ENCODE measurements at places on chromosomes 2 and 18.

DNA sequence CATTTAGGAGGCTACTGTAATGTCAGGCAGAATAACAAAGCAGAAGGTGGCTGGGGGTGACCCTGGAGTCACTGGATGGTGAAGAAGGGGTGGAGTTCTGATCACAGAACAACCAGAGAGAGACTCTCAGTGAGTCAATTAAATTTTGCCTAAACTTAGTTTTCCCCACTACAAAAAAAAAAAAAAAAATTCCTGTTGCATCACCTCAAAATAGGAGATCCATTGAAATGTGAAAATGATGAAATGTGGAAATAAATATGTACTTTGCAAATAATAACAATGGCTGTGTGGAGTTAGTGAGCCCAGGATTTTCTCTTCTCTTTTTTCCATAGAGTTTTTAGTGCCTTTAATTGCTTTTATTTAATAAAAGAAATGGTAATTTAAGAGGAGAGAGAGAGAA, 165.5 kb downstream of the GFPT1 start:
- DNase-seq: no peak

- DNase-seq: no peak
Observed at GRCh38 chr2:82511894-82512293, 1947.2 kb downstream of the SUCLG1 start.

DNA sequence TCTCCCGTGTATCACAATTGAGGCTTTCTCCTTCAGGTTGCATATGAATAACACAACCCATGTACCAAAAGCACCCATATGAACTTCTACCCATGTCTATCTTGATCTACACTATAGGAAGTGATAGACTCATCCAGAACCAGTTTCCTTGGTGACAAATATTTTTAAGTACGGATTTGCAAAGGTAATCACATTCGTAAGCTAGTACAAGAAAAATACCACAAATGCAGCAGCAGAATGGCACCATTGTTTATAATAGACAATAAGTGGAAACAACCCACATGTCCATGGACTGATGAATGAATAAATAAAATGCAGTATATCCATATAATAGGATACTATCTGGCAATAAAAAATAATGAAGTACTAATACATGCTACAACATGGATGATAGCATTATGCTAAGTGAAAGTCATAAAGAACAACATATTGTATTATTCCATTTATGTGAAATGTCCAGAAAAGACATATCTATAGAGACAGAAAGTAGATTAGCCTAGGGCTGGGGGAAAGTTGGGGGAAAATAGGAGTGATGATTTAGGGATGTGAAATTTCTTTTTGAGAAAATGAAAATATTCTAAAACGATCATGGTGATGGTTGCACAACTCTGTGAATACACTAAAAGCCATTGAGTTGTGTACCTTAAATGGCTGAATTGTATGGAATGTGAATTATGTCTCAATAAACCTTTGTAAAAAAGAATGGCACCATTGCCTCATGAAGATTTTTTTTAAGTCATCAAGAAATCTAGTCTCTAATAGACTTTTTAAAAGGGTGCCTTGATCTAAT, 3.4 kb upstream of the CCDC88A start:
- no peak for DNase-seq

DNA sequence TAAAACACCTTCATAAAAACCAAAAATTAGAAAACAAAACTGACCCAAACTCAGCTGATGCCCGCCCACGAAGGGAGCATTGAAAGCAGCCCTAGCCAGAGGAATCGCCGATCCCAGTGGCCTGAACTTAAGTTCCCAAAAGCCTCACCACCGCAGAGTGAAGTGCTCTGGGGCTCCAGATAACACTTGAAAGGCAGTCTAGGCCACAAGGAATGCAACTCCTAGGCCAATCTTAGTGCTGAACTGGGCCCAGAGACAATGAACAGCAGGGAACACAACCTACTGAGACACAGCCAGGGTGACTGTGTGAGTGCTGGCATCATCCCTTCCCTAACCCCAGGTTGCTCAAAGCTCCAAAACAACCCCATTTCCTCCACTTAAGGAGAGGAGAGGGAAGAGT, 59.6 kb upstream of the CHN1 start:
- DNase-seq: no peak

DNA sequence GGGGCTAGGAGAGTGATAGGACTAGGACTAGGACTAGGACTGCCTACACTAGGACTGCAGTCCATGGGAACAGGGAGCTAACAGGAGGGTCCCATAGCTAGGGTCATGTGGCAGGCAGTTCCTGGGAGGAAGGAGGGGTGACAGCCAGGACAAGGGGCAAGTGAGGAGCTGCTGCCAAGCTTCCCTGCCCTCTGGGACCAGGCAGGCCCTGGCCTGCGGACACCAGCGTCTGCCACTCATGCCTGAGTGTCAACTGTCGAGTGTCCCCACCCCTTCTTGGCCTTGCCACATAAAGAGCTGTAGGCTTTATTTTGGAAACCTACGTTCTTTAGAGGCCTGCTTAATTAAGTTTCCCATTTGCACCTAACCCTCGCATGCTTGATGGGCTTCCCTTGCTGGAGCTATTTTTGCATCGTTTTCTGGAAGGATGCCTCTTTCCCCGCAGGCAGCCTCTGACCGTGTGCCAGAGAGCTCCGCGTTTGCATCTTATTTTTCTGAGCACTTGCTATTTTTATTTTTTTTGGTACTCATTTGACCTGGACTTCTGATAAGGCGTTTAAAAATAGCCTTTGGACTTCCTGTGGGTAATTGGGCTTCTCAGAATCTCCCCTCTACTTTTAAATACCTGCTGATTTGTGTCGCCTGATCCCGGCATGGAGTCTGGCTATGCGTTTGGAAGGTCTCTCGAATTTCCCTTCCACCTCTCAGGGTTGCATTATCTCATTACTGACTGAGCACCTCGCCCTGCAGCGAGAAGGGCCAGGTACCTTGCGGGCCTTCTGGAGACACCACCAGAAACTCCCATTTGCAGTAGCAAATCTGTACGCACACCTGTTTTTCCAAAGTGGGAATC, 66.4 kb downstream of the SH3RF3 start:
- no peak for DNase-seq

GRCh38 chr2:108623616-108624015, 89.3 kb downstream of the LIMS1 start:
- DNase-seq: no peak

DNA sequence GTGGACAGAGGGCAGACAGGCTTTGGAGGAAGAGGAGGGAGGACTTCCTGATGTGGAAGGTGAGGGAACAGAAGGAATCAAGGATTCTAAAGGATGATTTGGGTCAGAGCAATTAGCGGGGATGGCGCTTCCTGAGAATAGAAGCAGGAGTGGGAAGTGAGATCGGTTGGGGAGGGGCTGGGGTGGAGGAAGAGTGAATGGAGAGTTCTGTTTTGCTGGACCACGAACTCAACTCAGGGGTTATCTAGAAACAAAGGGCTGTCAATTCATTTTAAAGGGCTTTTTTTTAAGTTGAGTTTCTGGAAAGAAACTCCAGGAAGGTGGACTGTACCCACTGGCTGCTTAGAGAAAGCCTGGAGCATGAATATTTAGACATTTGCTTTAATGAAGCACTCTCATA, 54.9 kb downstream of the BCL2L11 start:
- DNase-seq: no peak

- no peak for DNase-seq
Observed at GRCh38 chr2:45707006-45707405, 55.5 kb downstream of the PRKCE start.

DNA sequence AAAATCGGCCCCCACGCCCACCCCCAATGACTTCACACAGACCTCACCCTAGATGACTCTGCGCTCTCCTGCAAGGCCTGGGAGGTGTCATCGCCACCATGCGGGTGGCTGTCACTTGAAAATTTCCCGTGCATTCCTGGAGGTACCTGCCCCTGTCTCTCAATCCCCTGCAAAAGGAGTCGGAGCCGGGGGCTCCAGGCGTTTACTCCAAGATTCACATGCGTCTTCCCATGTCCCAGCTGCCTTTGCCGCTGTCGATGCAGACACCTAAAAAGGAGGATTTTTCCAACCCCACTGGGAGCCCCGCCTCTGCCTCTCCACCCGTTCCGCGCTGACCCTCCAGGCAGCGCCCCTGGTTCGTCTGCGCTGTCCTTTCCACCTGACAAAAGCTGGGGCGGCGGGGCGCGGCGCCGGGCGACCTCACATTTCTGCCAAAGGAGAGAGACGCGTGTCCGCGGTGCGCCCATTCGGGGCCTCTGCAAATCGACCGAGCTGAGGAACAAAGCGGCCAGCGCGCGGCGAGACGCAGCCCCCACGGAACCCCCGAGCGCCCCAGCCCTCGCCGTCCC, 667 bp downstream of the REEP1 start:
- no peak for DNase-seq

- DNase-seq: no peak
Observed at GRCh38 chr2:85995648-85996529, 107.1 kb upstream of the ST3GAL5 start.

DNA sequence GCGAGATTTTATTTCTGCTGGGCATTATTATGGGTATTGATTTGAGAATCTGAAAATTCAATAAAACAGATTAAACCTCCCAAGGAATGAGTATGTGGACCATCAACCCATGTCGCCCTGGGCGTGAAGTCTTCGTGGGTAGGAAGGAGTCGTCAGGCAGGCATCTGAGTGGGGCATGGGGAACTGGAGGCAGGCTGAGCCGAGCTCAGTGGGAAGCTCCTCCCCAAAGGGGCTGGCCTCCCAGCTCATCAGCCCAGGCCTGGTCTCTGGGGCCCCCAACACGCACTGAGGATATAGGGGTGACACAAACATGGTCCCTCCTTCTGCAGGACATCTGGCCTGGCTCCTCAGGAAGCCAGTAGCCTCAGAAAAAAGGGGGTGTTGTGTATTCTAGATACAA, 265.2 kb downstream of the TFCP2L1 start:
- no peak for DNase-seq

- DNase-seq: no peak
Observed at GRCh38 chr18:37242826-37243560, 322.6 kb downstream of the CELF4 start.
